SK-N-SH (cell line): ENCODE measurements at places on chromosomes 12 and 14. TPM values are rescaled to one million over a fixed set of nuclear protein-coding genes. Genes with fewer than 3 reads are reported as not detected.

DNA sequence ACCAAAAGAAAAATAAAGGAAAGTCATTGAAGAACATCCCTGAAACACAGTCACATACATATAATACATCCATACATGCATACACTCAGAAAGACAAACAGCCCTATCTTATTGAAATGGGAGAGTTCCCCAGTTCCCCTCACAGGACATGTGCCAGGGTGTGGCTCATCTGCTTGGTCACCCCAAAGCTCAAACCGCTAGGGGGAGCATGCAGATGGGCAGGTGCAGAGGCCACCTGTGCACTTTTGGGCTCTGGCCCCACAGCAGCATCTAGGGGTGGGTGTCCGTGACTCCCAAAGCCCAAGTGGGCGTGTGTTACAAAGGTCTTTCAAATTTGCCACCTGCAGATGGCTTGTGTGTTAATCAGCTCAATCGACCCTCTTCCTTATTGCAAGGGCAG lies 75.2 kb downstream of the CMAS start:
- no peak for DNase-seq

GRCh38 chr12:49792181-49792970 lies 35.8 kb downstream of the NCKAP5L start:
- no peak for DNase-seq

GRCh38 chr12:26857465-26858176 lies 24.6 kb upstream of the ITPR2 start:
- DNase-seq, result peak; percentile 26

DNA sequence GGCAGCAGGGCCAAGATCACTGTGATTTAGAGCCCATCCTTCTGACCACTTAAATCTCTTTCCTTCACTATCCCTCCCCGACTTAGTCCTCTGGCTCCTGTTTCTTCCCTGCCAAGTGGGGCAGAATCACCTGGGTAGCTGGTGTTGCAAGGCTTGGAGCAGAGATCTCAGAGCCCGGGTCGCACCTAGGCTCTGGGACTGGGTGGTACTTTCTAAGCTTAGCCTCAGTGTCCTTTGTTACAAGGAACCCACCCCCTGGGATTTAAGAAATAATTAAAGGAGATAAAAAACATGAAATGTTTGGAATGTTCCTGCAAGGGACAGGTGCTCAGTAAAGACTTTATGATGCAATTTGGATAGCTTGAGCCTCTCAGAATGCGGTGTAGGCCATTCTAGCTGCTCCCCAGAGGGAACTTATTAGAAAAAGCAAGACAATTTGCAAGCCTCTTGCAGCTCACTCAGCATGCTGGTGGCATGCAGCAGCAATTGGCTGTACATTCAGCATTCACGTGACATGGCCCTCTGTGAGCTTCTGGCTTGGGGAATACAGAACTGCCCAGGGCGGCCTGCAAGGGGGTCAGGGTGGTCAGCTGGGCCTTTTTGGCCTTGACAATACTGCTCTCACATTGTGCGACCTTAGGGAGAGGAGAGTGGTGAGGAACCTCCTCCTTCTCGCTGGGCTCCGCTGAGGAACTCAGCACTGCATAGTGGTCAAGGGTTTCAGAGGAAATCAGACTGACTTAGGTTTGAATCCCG lies 16.8 kb downstream of the C14orf132 start:
- no peak for DNase-seq

DNA sequence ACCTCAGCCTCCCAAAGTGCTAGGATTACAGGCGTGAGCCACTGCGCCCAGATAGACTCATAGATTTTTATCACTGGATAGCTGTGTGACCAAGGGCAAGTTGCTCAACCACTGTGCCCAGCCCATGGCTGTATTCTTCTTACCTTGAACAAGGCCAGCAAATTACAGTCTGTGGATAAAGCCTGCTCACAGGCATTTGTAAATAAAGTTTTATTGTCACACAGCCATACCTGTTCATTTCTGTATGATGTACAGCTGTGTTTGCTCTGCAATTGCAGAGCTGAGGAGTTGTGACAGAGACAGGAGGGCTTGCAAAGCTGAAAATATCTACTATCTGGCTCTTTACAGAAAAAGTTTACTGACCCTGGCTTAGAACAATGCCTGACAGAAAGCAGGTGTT lies 35.2 kb upstream of the LHX5 start:
- no peak for DNase-seq

Gene CLEC14A
- polyA plus RNA-seq, result 0.02 TPM in 1 of 2 replicates, not detected in the other

Gene ESRRB
- polyA plus RNA-seq, result 0.05 and 0.06 TPM in 2 replicates
